ENCODE measurements at places on chromosomes 1 and 21. TPM values are rescaled to one million over a fixed set of nuclear protein-coding genes. Genes with fewer than 3 reads are reported as not detected.
A peak's percentile ranks its signal among the peaks of the same experiment; 100 is the strongest.

GRCh38 chr1:46767649-46768282 is 31.1 kb upstream of the CYP4B1 start:
- no peak overlapping the region for H3K4me3 ChIP-seq
- H3K27ac ChIP-seq: no peak overlapping the region
- H3K27me3 ChIP-seq: no peaks in the 10 kb centered on the region

DNA sequence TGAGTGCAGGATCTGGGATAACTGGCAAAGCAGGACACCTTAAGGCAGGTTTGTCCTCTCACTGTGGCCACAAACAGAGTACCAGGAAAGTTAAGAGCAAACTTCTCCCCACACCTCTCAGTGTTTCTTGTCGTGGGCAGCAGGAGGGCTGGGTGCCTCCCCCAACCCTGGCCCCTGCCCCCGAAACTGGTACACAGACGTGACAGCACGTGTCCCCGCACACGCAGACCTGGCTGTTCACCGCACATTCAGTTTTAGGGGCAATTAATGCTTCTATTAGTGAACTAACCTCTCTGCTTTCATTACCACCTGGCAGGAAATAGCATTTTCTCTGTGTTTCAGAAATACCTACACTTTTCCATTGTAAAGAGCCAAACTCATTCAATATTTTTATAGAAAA is 32.9 kb upstream of the RIPK4 start:
- no peak for DNase-seq
- H3K27me3 ChIP-seq: no peaks in the 10 kb centered on the region

Gene ZFP69B
- 0.96 TPM for polyA plus RNA-seq

Gene CD84
- polyA plus RNA-seq: 10.9 TPM

GRCh38 chr1:176996456-176997090 is 167.9 kb downstream of the ASTN1 start:
- H3K27me3 ChIP-seq: no peaks in the 10 kb centered on the region
- H3K4me3 ChIP-seq: no peak overlapping the region
- no peaks in the 10 kb centered on the region for H3K36me3 ChIP-seq
- H3K27ac ChIP-seq: no peak overlapping the region

- no peak overlapping the region for H3K4me3 ChIP-seq
- no peak for DNase-seq
- H3K36me3 ChIP-seq: no peaks in the 10 kb centered on the region
- no peaks in the 10 kb centered on the region for H3K4me1 ChIP-seq
- no peaks in the 10 kb centered on the region for H3K27me3 ChIP-seq
Observed at GRCh38 chr1:29630756-29631155, 394.4 kb downstream of the PTPRU start.

DNA sequence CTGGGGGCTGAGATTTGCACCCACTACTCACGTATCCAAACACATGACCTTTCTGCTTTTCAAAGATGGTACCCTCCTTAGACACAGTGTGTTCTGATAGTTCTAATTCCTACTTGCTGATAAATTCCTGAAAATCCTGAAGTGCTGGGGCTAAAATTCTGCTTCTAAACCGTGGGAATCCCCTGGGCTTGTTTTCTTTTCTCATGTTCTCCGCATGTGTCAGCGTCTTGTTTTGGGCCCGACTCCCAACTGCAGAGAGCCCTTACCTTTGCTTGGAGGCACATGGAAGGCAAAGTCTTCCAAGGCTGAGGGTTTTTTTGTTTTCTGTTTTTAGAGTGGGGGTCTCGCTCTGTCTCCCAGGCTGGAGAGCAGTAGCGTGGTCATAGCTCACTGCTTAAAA is 27.2 kb downstream of the PSMG1 start:
- H3K36me3 ChIP-seq: no peaks in the 10 kb centered on the region
- DNase-seq: no peak
- no peak overlapping the region for H3K4me3 ChIP-seq

- H3K27me3 ChIP-seq: no peaks in the 10 kb centered on the region
- no peaks in the 10 kb centered on the region for H3K4me1 ChIP-seq
- no peak for DNase-seq
- no peak overlapping the region for H3K27ac ChIP-seq
- no peak overlapping the region for H3K4me3 ChIP-seq
Observed at GRCh38 chr1:192595299-192595698, 19.7 kb downstream of the RGS1 start.

- no peaks in the 10 kb centered on the region for H3K36me3 ChIP-seq
- H3K4me3 ChIP-seq: no peak overlapping the region
- H3K27me3 ChIP-seq: no peaks in the 10 kb centered on the region
- DNase-seq: peak; percentile 88
- no peak overlapping the region for H3K27ac ChIP-seq
Observed at GRCh38 chr1:203038891-203039608, 12.8 kb downstream of the PPFIA4 start.

- H3K36me3 ChIP-seq: no peaks in the 10 kb centered on the region
- H3K4me3 ChIP-seq: no peak overlapping the region
- peaks cover 40% of the 10 kb centered on the region for H3K4me1 ChIP-seq
- no peak for DNase-seq
Observed at GRCh38 chr1:41805771-41806471, 112.8 kb downstream of the HIVEP3 start.

- H3K4me3 ChIP-seq: no peak overlapping the region
- H3K27me3 ChIP-seq: no peaks in the 10 kb centered on the region
Observed at GRCh38 chr1:196723325-196724185, 51.1 kb upstream of the CFHR3 start.

DNA sequence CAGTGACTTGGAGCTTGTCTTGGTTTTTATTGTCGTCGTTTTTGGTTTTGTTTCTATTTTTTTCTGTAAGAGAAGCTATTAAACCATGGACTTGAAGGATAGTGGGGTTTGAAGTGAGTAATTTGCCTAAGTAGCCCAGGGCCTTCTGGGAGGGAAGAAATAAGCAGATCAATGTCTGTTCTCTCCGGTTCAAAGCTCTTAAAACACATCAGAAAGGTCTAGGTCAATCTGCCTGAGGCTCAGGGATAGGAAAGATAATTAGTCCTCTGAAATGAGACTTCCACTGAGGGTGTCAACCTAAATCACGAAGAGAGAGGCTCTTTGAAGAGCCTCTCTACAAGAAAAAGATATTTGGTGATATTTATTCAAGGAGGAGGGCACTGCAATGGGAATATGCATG is 178.0 kb downstream of the MATN1 start:
- no peaks in the 10 kb centered on the region for H3K27me3 ChIP-seq
- DNase-seq: no peak
- no peaks in the 10 kb centered on the region for H3K36me3 ChIP-seq
- H3K4me3 ChIP-seq: no peak overlapping the region

GRCh38 chr1:4174291-4175200 is 274.5 kb upstream of the C1orf174 start:
- no peak overlapping the region for H3K27ac ChIP-seq
- H3K36me3 ChIP-seq: no peaks in the 10 kb centered on the region
- DNase-seq: peak; percentile 54
- no peaks in the 10 kb centered on the region for H3K4me1 ChIP-seq
- H3K27me3 ChIP-seq: no peaks in the 10 kb centered on the region

DNA sequence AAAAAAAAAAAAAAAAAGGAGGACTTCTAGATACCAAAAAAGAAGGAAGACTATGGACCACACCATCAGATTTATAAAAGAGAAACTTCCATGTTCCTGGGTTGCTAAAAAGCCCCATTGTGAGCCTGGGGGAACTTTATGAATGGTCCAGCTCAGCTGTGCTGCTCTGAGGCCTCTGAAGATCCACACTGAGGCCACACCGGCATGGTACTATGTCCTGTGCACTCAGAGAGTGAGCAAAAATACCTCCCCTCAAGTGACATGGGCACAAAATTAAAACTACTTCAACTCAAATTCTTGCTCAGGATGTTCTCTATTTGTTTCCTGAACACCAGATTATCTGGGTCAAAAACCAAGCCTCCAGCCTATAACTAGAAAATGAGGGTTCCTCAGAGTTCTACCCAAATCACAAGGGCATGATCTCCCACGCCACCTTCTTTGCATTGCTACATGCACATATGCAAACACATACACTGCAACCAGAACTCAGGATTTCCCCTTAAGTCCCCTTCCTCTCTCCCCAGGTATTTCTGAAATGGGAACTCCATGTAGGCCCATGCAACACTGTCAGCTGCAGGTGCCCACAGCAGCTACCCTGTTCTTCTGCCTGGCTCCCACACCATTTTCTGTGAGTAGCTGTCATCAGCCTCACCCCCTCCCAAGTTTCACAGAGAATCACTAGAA is 94.4 kb downstream of the SH3GLB1 start:
- H3K27me3 ChIP-seq: no peaks in the 10 kb centered on the region
- H3K4me1 ChIP-seq: no peaks in the 10 kb centered on the region
- H3K27ac ChIP-seq: peak overlapping the region; percentile 36
- H3K36me3 ChIP-seq: no peaks in the 10 kb centered on the region

GRCh38 chr1:246131095-246131494 is 376.0 kb downstream of the SMYD3 start:
- no peaks in the 10 kb centered on the region for H3K36me3 ChIP-seq
- no peak overlapping the region for H3K27ac ChIP-seq
- H3K4me3 ChIP-seq: no peak overlapping the region
- DNase-seq: no peak
- no peaks in the 10 kb centered on the region for H3K27me3 ChIP-seq
- no peaks in the 10 kb centered on the region for H3K4me1 ChIP-seq

Gene RAB42
- 9.0 TPM for polyA plus RNA-seq

GRCh38 chr1:31216016-31216415 is 23.7 kb downstream of the NKAIN1 start:
- H3K4me1 ChIP-seq: peaks cover 4% of the 10 kb centered on the region
- no peaks in the 10 kb centered on the region for H3K27me3 ChIP-seq
- no peak overlapping the region for H3K27ac ChIP-seq
- no peak overlapping the region for H3K4me3 ChIP-seq

- no peaks in the 10 kb centered on the region for H3K27me3 ChIP-seq
- peaks cover 20% of the 10 kb centered on the region for H3K4me1 ChIP-seq
- no peak overlapping the region for H3K27ac ChIP-seq
- H3K36me3 ChIP-seq: peaks cover 29% of the 10 kb centered on the region
Observed at GRCh38 chr1:235246022-235246948, 81.7 kb downstream of the ARID4B start.

DNA sequence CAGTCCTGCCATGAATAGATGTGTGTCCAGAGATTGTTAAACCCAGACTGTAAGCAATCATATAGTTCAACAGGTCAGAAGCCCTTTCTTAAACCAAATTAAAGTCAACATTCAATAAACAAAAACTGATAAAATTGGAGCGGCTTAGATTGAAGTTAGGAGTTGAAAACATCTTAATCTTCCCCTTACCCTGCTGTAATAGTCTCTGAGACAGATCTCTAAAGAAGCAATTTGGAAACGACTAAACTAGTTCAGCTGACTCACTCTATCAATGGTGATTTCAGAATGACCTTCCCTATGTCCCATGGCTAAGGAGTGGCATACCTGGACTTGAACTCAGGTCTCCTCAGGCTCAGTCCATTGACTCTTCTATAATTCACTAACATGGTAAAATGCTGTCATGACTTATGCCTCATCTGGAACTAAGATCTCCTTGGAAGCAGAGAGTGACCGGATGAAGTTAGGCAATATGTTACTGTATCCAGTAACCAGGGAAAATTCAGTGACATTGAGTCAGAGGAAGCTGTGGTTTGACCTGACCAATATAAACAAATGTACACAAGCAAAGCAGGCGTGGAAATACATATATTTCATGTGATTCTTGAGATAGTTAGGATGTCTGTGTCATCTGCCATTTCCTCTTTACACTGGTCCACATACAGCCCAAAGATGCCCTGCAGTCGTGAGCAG is 30.1 kb downstream of the SGIP1 start:
- H3K4me1 ChIP-seq: no peaks in the 10 kb centered on the region
- no peaks in the 10 kb centered on the region for H3K36me3 ChIP-seq
- DNase-seq: no peak
- H3K4me3 ChIP-seq: no peak overlapping the region
- H3K27me3 ChIP-seq: no peaks in the 10 kb centered on the region
- no peak overlapping the region for H3K27ac ChIP-seq

Gene SIM2
- polyA plus RNA-seq: not detected

DNA sequence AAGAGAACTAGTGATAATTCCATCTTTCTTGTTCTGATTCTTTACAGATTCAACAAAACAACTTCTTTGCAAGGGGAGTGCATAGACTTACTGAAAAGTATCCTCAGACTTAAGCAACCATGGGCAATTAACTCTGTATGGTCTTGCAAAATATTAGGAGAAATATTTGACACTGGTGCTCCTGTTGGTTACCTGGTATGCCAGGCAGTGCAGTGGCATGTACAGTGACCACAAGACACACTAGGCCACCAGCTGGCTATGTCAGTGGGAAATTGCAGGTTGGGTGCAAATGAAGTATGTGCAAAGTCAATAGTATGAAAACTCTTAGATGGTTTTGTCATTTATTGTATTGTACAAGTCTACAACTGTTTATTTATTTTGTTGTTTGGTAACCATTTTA is 34.5 kb downstream of the EPS15 start:
- H3K4me3 ChIP-seq: no peak overlapping the region
- DNase-seq: no peak
- no peaks in the 10 kb centered on the region for H3K27me3 ChIP-seq
- H3K27ac ChIP-seq: no peak overlapping the region

GRCh38 chr21:31447505-31447904 is 103.4 kb upstream of the TIAM1 start:
- no peaks in the 10 kb centered on the region for H3K27me3 ChIP-seq
- DNase-seq: no peak
- H3K27ac ChIP-seq: no peak overlapping the region
- no peaks in the 10 kb centered on the region for H3K36me3 ChIP-seq

DNA sequence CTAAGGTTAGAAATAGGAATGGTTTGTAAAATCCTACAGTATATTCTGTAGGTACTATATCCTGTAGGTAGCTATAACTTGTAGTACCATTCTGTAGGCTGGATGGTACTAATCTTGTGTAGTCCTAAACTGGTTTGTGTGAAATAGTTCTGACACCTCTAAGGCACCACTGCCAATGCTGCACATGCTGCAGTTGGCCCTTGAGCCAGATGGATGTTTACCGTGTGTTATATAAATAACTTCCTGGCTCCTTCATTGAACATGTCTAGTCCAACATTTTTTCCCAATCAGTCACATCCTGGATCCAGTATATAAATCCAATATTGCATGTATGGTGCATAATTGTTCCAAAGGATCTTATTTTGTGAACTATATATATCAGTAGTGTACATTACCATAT is 89.5 kb upstream of the GNG4 start:
- H3K36me3 ChIP-seq: peaks cover 58% of the 10 kb centered on the region
- DNase-seq: no peak
- no peak overlapping the region for H3K4me3 ChIP-seq
- no peaks in the 10 kb centered on the region for H3K27me3 ChIP-seq
- no peak overlapping the region for H3K27ac ChIP-seq
- no peaks in the 10 kb centered on the region for H3K4me1 ChIP-seq

Gene LCE1E
- not detected for polyA plus RNA-seq

Gene HSPA6
- polyA plus RNA-seq: 12.4 TPM

DNA sequence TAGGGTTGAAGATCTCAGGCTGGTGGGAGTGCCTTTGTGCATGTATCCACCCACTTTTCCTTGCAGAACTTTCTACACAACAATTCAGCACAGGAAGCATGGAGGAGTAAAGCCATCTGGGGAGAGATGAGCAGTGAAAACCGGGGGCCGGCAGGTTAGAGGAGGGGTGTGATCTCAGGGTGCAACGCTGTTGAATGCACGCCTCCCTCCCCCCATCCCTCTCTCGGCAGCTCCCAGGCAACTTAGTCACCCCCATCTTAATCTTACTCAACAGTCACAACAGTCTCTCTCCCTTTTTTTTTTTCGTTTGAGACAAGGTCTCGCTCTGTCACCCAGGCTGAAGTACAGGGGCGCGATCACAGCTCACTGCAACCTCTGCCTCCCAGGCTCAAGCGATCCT is 16.6 kb upstream of the ABCG1 start:
- H3K4me1 ChIP-seq: peaks cover 24% of the 10 kb centered on the region
- H3K27ac ChIP-seq: no peak overlapping the region
- no peaks in the 10 kb centered on the region for H3K27me3 ChIP-seq
- no peak overlapping the region for H3K4me3 ChIP-seq
- H3K36me3 ChIP-seq: no peaks in the 10 kb centered on the region
- no peak for DNase-seq
